ENCODE measurements at places on chromosomes 3 and 15. TPM values are rescaled to one million over a fixed set of nuclear protein-coding genes. Genes with fewer than 3 reads are reported as not detected.

DNA sequence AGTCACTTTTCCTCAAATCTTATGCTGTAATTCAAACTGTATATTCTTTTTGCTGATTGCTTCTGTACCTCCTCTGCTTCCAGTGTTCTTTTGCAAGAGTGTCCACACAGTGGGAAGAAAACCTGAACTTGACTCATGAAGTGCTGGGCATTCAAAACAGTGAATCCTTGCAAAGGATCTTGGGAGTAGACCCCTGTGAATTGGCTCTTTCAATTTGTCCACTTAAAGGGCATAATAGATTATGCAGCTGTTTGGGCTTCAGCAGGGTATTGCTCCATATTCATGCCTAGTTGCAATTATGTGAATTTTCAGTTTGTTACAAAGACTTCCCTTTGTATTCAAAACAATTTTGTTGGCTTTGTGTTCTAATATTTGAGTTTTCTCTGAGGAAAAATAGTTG lies 11.4 kb downstream of the ZFAND6 start:
- no peak for DNase-seq

Gene GCNT3
- polyA plus RNA-seq = 0.72 TPM

Gene GOLGA8M
- 2.4 TPM for polyA plus RNA-seq

Gene LMAN1L
- 0.10 TPM for polyA plus RNA-seq

Measured in right renal pelvis (tissue), 4 donors.